Activated T-cell treated with anti-CD3 and anti-CD28 coated beads, Interleukin-2, amount 50 U/mL, for 72 hours (primary cell): ENCODE measurements at places on chromosomes 2 and 18.

DNA sequence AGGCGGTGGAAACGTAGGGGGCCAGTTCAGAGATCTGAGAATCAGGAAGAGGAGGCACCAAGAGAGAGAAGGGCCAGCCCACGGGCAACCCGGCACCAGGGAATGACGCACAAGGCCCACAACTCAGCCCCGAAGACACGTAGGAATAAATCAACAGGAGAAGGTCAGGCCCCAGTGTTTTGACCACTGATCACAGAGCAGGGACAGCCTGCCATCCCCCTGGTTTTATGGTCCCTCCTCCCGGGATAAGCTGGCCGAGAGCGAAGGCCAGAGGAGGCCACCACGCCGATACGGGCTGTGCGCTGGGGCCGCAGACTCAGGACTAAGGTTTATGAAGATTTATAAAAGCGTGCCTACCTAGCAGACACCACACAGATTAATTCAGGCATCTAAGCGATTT lies 341.4 kb downstream of the ZNF516 start:
- no peak for DNase-seq

DNA sequence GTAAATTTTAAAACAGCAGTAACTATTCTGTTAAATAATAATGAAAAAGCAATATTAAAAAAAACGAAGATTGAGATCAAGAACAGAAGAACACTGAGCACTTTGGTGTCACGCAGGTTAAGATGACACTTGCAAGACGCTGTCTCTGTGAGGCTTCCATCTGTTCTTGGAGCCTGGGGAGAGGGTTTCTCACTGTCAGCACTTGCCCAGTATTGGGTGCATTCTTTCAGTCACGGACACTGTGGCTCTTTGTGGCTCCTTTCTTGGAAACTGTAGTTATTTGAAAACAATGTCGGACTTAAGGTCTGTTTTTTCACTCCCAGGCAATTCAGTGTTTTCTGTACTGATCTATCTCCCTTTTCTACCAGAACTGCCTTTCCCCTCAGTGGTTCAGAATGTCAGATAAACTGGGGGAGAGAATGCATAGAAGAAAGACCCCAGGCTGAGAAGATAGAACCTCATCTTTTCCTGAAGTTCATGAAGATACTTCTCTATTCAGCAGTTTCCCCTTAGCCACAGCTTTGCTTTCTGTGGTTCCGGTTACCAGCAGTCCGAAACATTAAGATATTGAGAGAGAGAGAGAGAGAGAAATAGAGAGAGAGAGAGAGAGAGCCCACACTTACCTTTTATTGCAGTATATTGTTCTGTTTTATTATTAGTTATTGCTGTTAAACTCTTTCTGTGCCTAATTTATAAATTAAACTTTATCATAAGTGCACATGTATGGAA lies 283.3 kb downstream of the DCDC2C start:
- DNase-seq: no peak

DNA sequence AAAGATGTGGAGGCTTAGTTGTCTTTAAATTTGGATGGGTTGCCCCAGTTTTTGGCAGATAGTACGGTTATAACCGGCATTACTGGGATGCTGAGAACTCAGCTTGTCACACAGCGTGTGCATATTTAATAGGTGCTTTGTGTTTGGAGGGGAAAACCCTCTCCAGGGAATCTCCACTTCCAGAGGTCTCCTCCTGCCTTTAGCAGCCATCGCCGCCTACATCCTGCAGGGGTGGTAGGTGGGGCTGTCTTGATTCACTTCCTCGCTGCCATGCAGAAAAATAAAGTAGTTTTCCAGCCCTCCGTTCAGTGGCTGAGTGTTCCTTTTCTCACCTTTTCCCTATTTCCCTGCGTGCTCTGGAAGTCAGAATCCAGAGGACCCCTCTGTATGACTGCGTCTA lies 76.4 kb downstream of the ITGB1BP1 start:
- no peak for DNase-seq

DNA sequence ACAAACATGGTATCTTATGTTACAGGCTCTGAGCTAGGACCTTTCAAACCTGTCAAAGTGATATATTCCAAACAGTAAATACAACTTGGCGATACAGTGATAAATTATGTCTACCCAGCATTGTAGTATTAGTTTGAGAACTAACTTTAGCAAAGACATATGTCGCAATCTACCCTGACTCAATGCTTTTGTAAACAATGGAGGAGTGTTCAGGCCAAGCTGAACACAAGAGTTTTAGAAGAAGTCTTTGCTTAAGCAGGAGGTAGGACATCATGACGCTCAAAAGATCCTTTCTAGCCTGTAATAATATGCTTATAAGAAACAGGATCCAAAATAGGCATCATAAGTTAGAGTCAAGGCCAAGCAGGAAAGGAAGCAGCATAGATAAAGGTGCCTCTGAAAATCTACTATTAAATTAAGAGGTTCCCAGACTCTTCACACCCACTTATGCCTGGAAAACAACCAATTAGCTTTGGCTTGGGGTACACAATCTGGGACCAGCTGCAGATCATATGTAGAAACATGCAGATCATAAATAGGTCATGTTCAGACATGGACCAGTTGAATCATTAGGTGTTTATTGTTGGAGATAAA lies 132.5 kb downstream of the CSRNP3 start:
- DNase-seq: no peak

DNA sequence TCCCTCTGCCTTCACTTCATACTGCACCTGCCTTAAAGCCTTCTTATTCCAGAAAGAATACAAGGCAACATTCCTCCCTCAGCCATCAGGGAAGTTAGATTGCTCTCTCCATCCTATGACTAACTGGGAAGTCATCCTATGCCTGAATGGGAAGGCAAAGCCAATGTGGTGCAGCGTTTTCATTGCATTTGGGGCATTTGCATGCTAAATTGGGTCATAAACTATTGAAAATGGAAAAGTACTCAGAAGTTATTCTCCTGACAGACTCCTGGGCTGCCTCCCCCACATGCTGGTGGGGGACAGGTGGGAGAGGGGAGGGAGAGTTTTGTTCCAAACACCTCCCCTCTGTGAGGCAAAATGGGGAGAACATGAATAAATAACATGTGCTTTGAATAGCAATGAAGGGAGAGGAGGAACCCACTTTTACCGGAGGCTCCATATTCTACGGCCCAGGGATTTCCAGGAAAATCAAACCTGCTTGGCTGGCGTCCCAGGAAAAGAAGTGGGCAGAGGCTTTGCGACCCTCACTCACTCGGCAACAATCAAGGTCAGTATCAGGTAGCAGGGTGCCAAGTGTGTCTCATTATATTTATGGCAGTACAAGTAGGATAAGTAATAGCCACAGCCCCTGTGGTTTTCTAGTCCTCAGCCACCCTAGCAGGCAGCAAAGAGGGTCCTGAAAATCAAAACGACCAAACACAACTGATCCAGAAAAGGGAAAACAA lies 84.1 kb downstream of the BOD1L2 start:
- DNase-seq: no peak

GRCh38 chr2:75764611-75765010 lies 53.9 kb upstream of the GCFC2 start:
- DNase-seq: no peak

- DNase-seq: no peak
These were observed 11.6 kb downstream of the MAP3K20 start for GRCh38 chr2:173087214-173087581.

DNA sequence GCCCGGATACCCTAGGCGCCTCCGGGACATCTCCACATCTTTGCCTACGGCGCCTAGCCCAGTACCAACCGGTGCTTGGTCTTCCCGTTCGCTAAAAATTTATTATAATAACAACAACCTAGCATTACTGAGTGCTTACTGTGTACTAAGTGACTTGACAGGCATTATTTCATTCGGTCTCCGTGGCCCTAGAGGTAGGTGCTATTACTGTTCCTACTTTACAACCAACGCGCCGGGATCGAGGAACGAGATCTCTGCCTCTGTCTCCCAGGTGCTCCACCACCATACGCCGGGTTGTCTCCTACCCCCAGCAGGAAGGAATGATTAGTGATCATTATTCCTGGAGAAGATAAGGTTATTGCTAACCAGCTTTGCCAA lies 657 bp upstream of the BIN1 start:
- no peak for DNase-seq

DNA sequence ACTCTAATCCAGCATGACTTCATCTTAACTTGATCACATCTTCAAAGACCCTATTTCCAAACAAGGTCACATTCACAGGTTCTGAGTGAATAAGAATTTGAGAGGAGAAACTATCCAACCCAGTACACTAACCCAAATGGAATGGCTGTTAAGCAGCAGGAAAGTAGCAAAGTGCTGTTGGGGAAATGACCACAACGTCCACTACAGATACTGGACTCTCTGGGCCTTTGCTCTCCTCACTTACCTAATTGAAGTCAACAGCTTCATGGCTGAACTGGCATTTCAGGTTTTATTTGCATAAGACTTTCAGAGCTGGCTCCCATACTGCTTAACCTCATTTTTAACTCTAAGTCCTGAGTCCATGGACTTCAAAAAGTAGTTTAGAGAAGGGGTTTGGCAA lies 38.0 kb upstream of the ACVR2A start:
- DNase-seq: no peak

DNA sequence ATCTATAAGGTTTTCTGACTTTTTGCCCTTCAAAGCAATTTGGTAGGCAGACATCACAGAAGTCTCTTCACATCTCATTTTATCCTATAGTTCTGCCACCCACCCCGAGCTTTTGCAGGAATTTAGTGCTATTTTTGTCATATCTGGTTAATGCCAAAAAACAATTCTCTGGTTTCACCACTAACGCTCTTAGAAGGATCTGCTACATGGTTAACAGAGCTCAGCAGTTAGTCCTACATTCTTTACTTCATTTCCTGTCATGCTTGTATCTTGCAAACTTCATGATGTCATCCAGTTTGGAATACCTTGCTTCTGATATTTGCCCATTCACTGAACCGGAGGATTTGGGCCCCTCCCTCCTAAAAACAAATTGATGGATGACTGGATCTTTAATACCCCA lies 116.8 kb upstream of the SERPINE2 start:
- DNase-seq: no peak

DNA sequence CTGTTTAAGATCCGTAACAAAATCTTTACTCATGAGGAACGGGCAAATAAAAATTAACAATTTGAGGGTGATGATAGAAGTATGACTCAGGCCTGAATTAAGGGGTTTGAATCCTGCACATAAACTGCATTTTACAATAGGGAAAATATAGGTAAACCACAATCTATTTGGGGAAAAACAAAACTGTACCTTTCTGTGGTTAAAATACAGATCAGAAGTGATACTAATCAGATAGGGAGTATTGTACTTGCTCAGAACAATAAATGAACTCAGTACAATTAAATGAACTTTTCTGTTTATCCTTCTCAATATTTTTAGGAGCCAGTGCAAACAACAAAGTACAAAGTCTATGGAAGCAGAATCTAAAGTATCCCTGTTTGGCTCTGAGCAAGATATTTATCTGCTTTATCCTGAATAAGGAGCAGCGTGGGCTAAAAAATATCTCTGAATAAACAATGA lies 287.3 kb downstream of the ZNF385B start:
- DNase-seq: no peak

- DNase-seq: no peak
These were observed 117.9 kb downstream of the SPHKAP start for GRCh38 chr2:228063558-228063957.

GRCh38 chr2:222595581-222595980 lies 60.3 kb downstream of the FARSB start:
- no peak for DNase-seq

DNA sequence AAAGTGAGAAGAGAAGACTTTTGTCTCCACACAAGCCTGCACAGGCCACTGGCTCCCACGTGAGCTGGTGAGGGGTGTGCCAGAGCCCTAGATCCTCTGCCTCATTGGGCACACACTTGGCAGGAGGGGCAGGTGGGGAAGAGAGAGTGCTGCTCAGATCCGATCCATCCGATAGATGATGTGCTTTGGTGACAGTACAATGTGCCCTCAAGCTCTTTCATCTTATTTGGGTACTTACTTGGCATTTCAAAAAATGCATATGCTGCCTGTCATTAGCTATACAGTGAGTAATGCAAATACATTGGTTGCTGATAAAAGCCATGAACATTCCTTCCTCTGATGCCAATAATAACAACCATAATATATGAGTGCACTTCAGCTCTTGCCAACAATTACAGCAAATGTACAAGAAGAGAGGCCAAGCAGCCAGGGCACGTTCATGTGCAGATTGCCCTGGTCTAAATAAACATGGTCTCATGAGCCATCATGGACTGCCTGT lies 255.3 kb downstream of the VAPA start:
- DNase-seq: no peak

- DNase-seq: no peak
These were observed 184.9 kb downstream of the AFF3 start for GRCh38 chr2:99957332-99958133.

DNA sequence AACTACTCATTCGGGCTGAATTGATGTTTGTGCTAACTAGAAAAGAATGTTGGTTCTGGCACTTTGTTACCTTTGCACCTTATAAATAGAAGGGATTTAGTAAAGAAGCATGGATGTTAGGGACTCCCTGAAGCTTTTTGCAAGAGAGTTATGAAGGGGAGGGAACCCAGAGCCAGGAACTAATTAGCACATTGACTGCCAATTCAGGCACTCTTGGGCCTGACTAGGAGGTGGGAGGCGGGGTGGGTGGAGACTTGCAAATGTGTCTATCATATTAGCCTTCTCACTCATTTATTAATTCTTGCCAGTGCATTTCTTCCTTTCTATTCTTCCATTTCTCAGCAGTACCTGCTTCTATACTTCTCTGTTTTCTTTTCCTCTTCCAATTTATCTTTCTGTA lies 1022.4 kb downstream of the TMEM182 start:
- no peak for DNase-seq

DNA sequence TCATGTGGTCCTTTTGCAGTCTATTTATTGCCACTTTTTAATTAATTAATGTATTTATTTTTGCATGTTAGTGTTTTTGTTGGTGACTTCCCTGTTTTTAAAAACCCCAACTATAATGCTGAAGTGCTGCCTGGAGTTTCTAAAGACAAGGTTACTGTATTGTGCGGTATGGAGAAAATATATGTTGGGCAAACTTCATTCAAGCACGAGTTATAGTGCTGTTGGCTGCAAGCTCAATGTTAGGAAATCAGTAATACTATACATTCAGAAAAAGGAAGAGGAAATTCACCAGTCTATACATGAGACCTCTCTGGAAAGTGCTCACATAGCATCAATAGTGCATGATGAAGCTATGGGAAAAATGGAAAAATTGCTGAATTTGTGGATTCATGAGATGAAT lies 15.4 kb upstream of the RBMS1 start:
- no peak for DNase-seq

- no peak for DNase-seq
These were observed 102.2 kb downstream of the ARHGEF33 start for GRCh38 chr2:38991899-38992298.

GRCh38 chr18:78722386-78722785 lies 257.2 kb upstream of the SALL3 start:
- DNase-seq: no peak

- no peak for DNase-seq
These were observed 246.4 kb upstream of the HDAC4 start for GRCh38 chr2:239647052-239647819.

- no peak for DNase-seq
These were observed 58.1 kb downstream of the PAX3 start for GRCh38 chr2:222240676-222241049.

- DNase-seq: no peak
These were observed 111.3 kb upstream of the SLC14A2 start for GRCh38 chr18:45503990-45504389.

GRCh38 chr18:39746201-39746600 lies 2180.6 kb upstream of the CELF4 start:
- no peak for DNase-seq
